ENCODE measurements at places on chromosomes 6 and 20. TPM values are rescaled to one million over a fixed set of nuclear protein-coding genes. Genes with fewer than 3 reads are reported as not detected.

DNA sequence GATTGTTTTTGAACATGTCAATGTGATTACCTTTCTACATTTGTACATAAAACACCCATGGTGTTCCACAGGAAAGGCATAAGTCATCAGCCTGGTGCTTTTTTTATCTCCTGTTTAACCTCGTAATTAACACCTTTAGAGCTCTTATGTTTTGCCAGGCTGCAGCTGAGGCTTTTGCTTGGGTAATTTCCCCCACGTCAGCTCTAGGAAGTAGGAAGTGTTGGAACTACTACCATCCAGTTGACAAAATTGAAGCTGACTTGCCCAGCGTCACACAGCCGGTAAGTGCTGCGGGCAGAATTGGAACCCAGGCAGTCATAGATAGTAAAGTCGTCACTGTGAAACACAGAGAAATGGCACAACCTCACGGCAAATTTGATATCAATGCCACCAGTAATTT lies 86.6 kb upstream of the BMP2 start:
- no peak for DNase-seq

DNA sequence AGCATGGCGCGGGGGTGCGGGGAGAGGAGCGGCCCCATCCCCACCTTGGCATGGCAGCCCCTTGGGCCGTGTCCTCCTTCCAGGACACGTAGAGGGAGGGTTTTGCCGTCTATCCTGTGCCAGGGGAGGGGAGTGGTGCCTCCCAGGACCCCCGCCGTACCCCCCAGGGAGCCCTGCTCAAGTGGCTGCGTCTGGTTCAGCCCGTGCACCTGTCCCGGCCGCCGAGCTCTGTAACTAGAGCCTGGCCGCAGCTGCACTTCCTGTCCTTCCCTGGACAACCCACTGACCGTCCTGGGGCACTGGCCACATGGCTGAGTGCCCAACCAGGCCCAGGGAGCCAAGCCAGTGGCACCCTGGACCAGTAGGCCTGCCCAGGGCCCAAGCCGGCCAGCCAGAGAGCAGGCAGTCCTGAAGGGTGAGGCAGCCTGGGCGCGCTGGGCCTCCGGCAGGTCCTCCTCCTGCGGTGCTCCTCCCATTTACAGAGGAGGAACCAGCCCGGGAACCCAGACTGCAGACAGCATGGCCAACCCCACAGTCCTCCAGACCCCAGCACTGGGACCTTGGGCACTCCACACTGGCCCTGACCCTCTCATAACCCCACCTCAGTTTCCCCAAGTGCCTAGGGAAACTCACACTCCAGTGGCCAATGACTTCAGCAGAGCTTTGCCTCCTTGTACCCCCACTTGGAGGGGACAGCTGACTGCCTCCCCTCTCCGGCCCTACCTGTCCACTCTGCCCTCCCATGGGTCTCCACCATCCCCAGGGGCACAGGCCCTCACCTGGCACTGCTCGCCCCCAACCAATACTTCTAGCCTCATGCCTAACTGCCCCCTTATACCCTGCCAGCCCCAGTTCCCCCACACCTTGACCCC lies 8.7 kb downstream of the LAMA5 start:
- no peak for DNase-seq

The OR2H1 gene
- not detected for total RNA-seq

The HMGN3 gene
- 36.2 TPM for total RNA-seq

- no peak for DNase-seq
Measured at GRCh38 chr6:158954753-158955152, 45.2 kb downstream of the RSPH3 start.

The ENPP5 gene
- 0.12 TPM for total RNA-seq

Measured in chondrocyte (in vitro differentiated cells).